Mucosa of descending colon (tissue), 3 donors: ENCODE measurements at places on chromosomes 11 and 22. TPM values are rescaled to one million over a fixed set of nuclear protein-coding genes. Genes with fewer than 3 reads are reported as not detected.

- no peak for DNase-seq
Observed at GRCh38 chr11:2175659-2176058, 4.0 kb upstream of the TH start.

The ADAMTS8 gene
- total RNA-seq, result 10.5 TPM

The GSTT2 gene
- not detected for total RNA-seq

- no peak for DNase-seq
Observed at GRCh38 chr11:107713009-107713408, 1.2 kb upstream of the SLN start.

The SYT7 gene
- 19.7 TPM for total RNA-seq

DNA sequence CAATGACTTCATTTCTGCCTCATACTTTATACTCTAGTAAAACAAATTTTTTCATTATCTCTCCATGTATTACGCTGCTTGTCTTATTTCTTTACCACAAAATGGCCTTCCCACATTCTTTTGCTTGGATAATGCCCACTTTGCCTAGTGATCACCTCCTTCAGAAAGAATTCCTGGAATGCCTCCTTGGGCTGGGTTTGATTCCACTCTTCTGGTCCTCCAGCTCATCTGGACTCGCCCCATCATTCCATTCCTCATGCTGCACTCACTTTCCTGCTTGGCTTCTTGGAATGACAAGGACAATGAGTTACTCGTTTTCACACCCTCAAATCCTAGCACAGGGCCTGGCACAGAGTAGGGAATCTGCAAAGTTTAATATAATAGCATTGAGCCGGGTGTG is 475.1 kb upstream of the LARGE1 start:
- no peak for DNase-seq

- DNase-seq, result no peak
Observed at GRCh38 chr11:32427935-32428664, 7.2 kb downstream of the WT1 start.

- DNase-seq, result no peak
Observed at GRCh38 chr11:6632116-6633073, 13.2 kb upstream of the TPP1 start.

The TCN1 gene
- 1.7 TPM for total RNA-seq

GRCh38 chr11:13316528-13316961 is 39.0 kb downstream of the BMAL1 start:
- no peak for DNase-seq

The BIRC3 gene
- total RNA-seq, result 26.1 TPM

DNA sequence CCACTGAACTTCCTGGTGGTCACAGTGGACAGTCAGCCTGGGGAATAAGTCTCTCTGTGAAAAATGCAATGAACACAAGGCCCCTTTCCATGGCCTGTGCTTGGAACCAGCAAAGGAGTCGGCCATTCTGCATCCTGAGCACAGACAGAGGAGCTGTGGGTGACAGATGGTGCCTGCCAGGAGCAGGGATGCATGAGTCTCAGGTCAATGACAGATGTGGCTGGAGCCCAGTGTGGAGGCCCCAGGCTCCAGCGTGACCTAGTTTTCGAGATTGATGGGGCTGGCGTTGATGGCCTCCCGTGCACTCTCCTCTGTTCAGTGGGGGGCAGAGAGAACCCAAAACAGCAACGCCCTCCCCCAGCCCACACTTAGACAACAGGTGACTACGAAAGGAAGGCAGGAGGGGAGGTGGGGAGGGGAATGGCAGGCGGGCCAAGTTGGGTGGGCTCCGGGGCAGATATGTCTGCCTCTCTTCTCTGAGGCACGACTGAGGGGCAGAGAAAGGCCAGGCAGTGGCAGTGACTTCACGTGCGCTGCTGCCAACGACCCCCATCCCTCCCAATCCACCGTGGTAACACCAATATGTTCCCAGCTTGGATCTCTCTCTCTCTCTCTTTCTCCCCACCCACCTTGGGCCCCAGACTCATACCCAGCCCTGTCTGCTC is 34.4 kb upstream of the CD5 start:
- no peak for DNase-seq

- peak; percentile 72 for DNase-seq
Observed at GRCh38 chr11:9280655-9281301, 15.6 kb upstream of the DENND5A start.

- no peak for DNase-seq
Observed at GRCh38 chr11:105224482-105225253, 85.1 kb upstream of the CARD18 start.

DNA sequence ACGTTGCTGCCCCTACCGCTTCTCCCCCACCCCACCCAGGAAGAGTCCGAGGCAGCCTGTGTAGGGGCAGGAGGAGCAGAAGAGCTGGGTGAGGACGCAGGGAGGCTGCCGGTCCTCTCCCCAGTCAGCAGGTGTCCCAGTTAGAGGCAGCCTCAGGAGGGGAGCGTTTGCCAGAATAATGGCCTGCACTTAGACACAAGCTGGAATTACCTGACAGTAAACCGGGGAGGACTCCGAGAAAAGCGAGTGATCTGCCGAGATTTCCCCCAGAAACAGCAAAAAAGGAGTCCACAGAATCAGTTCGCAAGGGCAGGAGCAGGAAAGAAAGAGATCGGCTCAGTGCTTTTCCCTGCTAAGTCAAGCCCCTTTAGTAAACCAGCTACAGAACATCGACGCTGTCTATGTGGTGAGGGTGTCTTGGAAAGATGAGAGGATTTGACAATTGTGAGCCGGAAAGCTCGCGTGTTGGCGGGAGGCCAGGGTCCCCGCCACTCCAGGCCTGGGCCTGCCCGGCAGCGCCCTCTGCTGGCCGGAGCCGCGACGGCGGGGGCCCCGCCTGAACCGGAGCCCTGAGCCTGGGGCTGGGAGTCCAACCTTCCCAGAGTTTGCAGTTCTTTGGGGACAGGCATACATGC is 17.7 kb upstream of the THRSP start:
- peak; percentile 84 for DNase-seq

- DNase-seq, result no peak
Observed at GRCh38 chr11:113481226-113481625, 6.0 kb upstream of the DRD2 start.

The CHADL gene
- 1.9 TPM for total RNA-seq

- no peak for DNase-seq
Observed at GRCh38 chr11:131454989-131455388, 84.6 kb downstream of the NTM start.

DNA sequence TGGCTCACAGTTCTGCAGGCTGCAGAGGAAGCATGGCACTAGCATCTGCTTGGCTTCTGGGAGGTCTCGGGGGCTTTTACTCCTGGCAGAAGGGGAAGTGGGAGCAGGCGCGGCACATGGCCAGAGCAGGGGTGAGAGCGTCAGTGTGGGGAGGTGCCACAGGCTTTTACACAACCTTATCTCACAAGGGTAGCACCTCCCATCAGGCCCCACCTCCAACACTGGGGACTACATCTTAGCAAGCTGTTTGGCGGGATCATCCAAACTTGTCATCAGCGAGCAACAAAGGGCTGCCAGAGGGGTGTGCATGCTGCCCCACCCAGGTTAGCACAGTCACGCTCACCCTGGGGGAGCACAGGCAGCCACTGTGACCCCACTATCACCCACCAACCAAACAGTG is 18.9 kb upstream of the YPEL1 start:
- no peak for DNase-seq

GRCh38 chr22:50527921-50528681 is 1.7 kb downstream of the TYMP start:
- peak; percentile 35 for DNase-seq

The OR51E2 gene
- total RNA-seq, result 1.0 TPM

- peak; percentile 10 for DNase-seq
Observed at GRCh38 chr11:57379732-57380131, 1.2 kb downstream of the PRG3 start.

The KRTAP5-9 gene
- total RNA-seq, result 0.60 TPM

DNA sequence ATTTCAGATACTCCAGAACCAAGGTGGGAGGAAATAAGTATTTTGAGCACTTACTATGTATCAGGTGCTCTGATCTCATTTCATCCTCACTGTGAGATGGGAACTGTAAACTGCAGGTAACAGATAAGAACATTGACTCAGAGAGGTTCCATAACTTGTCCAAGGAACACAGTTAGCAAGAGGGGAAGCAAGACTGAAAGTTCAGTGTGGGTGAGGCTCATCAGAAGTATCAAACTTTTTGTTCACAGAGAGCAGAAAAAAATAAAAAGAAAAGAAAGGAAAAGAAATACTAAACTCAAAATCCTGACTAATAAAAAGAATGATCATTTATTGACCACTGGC is 37.1 kb downstream of the RAB30 start:
- DNase-seq, result no peak

- DNase-seq, result no peak
Observed at GRCh38 chr11:123853038-123853437, 32.4 kb downstream of the TMEM225 start.

GRCh38 chr22:30866216-30866615 is 102.4 kb downstream of the MORC2 start:
- DNase-seq, result no peak

GRCh38 chr22:33986167-33986771 is 66.0 kb upstream of the LARGE1 start:
- DNase-seq, result no peak

DNA sequence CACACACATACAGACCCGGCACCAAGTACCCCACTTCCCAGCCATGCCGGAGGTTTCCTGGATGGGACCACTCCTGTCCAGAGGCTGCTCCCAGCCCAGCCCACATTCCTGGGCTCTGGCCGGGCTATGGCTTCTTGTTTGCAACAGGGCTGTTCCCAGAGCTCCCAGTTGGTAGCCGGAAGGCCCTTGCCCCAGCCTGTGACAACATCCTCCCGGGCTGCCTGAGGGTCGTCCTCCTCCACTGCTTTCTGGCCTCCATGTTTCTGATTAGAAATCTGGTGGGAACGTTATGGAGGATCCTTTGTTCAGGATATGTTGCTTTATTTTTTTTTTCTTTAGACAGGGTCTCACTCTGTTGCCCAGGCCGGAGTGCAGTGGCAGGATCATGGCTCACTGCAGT is 952 bp upstream of the CYP2D6 start:
- DNase-seq, result no peak

DNA sequence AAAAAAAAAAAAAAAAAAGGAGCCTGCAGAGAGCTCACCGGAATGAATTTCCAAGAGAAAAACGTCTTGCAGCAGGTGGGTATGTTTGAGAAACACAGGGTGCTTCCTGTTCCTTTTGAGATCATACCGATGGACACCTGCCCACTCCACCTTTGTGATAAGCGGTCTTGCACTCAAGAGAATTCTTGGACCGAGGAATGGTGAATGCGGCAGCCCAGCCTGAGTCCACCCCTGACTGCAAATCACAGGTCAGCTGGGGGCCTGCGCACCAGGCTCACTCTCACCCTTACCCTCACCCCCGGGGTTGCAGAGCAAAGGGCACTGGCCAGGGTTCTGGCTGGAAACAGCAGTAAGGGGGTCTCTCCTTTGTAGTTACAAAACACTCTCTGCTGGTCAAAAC is 16.8 kb upstream of the TEF start:
- no peak for DNase-seq

GRCh38 chr11:23569134-23569533 is 708.9 kb upstream of the CCDC179 start:
- no peak for DNase-seq

The OR52R1 gene
- not detected for total RNA-seq

The PLAAT5 gene
- total RNA-seq, result 0.20 TPM

GRCh38 chr11:93324500-93324899 is 6.0 kb upstream of the DEUP1 start:
- no peak for DNase-seq

GRCh38 chr11:78916759-78917158 is 342.1 kb upstream of the NARS2 start:
- DNase-seq, result no peak

The IL18 gene
- total RNA-seq, result 85.0 TPM
